Right lung (tissue), 10 donors: ENCODE measurements at places on chromosomes 1 and 21. TPM values are rescaled to one million over a fixed set of nuclear protein-coding genes. Genes with fewer than 3 reads are reported as not detected.

GRCh38 chr1:225519166-225519863 lies 91.5 kb upstream of the LBR start:
- no peak for DNase-seq

DNA sequence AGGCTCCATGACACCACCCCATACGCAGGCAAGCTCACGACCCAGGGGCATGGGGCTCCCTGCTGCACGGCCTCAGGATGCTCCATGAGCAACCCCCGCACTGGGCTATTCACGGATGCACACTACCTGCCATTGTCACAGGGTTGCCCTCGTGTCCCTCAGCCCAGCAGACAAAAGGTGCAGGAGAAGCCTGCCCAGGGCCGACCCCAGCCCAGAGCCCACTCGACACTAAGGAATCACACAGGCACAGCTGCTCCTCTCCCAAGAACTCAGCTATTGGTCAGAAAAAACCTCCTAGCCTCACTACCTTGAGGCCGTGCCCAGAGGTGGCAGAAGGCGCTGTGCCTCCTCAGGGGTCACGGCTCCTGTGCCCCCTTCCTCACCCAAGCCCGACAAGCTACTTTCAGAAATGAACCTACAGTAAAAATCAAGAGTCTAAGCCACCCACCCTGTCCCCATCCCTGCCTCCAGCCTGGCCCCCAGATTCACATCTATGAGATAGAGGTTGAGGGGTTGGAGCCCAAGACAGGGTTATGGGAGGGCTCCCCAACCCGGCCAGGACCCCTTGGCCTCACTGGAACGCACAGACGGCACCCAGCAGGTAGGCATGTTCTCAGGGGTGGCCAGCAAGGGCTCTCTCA lies 6.4 kb upstream of the SPATC1L start:
- no peak for DNase-seq

IPP gene
- 22.9 TPM for polyA plus RNA-seq

DNA sequence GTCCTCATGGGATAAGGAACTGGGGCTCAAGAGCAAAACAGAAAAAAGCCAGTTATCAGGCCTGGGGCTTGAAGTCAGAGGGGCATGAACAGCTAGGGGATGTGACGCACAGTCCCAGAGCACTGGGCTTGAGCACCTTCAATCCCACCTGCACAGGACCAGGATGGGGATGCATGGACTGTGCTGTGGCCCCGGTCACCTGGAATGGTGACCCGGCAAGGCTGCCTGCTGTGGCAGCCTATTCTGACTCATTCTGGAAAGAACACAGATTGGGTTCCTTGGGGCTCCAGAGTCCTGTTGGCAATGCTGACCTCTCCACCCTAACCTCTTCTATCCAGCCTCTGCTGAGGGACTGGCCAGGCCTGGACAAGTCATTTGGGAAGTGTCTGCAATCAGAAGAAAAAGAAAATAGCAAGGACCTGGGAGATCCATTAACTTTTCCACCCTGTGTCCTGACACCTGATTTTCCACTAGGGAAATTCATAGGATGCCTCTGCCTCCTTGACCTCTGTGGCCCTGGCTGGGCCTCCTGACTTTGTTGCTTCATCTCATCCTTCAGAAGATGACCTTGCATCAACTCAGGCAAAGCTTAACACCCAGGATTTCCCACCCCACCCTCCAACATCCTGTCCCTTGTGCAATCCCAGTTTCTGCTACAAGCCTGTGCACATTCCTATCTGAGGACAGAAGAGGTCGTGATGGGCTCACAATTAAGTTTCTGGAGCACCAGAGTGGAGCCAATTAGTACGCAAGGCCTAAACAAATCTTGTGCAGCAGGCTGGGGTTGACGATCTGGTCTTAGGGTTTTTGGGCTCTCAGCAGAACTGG lies 17.9 kb upstream of the FMOD start:
- peak; percentile 83 for DNase-seq

GRCh38 chr1:5751163-5751540 lies 241.1 kb downstream of the NPHP4 start:
- DNase-seq, result peak; percentile 25

GRCh38 chr1:54681358-54681757 lies 34.3 kb upstream of the TTC4 start:
- DNase-seq, result no peak

DNA sequence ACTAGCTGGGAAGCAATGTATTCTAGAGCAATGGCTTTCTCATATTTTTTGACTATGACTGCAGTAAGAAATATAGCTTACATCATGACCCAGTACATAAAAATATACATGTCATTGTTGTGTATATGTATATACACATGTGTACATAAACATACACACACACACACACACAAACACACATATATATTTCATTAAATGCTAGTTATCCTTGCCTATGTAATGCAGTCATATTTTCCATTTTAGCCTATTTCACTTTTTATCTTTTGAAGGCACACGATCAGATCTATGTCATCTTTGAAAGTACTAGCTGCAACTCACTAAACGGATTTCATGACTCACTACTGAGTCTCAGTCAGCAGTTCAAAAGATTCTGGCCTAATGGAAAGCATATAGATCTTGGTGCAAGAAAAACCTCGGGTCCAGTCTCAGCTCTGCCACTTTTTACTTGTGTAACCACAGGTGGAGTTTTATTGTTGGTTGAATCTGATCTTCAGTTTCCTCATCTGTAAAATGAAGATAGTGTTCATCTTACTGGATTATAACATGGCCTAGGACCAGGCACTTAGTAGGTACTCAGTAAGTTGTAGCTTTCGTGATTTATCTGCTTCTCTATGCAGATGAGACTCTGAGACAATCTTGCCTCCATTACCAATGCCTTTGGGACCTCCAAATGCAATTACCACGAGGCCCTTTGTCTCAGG lies 325.6 kb downstream of the RRAGC start:
- DNase-seq, result no peak

- DNase-seq, result no peak
These were observed 323.6 kb downstream of the MRPL39 start for GRCh38 chr21:25283720-25284119.

TLCD4 gene
- polyA plus RNA-seq, result 7.7 TPM

GRCh38 chr1:193634876-193635275 lies 448.5 kb upstream of the B3GALT2 start:
- no peak for DNase-seq

DNA sequence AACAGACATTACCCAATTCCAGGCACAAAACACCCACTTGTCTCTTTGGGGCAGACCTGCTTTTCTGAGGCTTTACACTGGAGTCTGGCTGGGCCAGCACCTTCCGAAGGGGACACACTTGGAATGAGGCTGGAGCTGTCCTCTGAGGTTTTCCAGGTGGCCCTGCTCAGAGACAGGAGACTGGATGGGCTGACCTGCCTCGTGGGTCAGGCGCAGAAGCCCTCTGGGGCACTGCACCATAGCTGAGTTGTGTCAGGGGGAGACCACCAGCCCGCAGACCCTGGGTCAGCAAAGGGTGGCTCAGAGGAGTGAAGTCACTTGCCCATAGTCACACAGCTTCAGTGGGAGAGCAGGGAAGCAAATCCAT lies 1.8 kb downstream of the SH2D5 start:
- DNase-seq, result no peak

DNA sequence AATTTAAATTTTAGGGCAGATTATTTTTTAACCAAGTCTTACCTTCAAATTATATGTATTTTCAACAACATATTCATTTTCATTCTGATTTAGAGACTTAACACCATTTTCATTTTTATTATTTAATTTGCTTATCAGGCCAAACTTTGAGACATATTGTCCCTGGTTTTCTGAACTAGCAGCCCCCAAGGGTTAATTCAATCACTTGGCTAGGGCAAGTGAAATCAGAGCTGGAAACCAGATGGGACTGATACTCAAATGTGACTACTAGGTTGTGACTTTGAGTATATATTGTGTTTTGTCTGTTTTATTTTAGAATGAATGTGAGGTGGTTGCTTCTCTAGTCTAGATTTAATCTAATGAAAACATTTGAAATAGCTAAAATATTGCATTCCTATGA lies 198.9 kb upstream of the PTGFR start:
- no peak for DNase-seq

- peak; percentile 34 for DNase-seq
These were observed 181.4 kb upstream of the KIAA0040 start for GRCh38 chr1:175373786-175374623.

DNA sequence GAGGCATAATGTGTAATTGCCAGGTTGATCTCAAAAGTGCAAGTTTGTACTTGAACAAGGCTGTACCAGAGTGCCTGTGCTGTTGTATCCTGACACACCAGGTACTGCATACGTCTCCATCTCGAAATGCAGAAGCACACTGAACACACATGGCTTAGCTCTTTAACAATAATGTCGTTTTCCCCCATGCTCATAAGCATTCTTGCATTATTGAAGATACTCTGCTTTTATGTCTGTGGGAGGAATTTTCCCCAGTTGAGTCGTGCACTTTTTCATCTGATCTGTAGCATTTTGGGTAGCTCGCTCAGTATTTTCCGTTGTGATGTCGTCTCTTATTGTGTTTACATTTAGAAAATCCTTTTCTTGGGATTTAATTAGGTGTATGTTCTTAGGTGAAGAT lies 98.7 kb downstream of the PCBP3 start:
- no peak for DNase-seq

DNA sequence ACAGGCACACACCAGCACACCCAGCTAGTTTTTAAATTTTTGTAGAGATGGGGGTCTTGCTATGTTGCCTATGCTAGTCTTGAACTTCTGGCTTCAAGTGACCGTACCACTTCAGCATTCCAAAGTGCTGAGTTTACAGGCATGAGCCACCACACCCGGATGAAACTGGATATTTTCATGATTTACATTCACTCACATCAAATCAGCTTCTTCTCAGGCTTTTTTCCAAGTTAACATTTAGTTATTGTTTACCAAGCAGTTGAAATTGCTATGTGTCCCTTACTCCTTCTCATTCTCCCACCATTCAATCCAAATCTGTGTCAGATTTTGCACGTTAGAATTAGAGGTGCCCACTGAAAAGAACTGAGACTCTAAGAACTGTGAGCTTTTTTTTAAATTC lies 18.4 kb downstream of the RIT1 start:
- DNase-seq, result no peak
